ENCODE measurements at places on chromosomes 2 and 18. TPM values are rescaled to one million over a fixed set of nuclear protein-coding genes. Genes with fewer than 3 reads are reported as not detected.

Gene ST6GAL2
- polyA plus RNA-seq = not detected

Gene ABCG5
- not detected for polyA plus RNA-seq

Gene GREB1
- polyA plus RNA-seq = 2.4 TPM

Gene FAM210A
- polyA plus RNA-seq = 4.0 TPM

Gene WDR43
- polyA plus RNA-seq = 9.7 TPM

Gene CFAP65
- 0.10 TPM for polyA plus RNA-seq

Gene ITGB6
- polyA plus RNA-seq = 10.3 TPM

Gene GCKR
- 13.3 TPM for polyA plus RNA-seq

Gene POTEJ
- polyA plus RNA-seq = not detected

Gene SERPINB5
- 27.1 TPM for polyA plus RNA-seq

Gene FAM110C
- 3.4 TPM for polyA plus RNA-seq

- no peak for DNase-seq
Measured at GRCh38 chr2:120287183-120288015, 34.7 kb downstream of the RALB start.

- DNase-seq = no peak
Measured at GRCh38 chr2:69735686-69736085, 6.2 kb upstream of the ANXA4 start.

DNA sequence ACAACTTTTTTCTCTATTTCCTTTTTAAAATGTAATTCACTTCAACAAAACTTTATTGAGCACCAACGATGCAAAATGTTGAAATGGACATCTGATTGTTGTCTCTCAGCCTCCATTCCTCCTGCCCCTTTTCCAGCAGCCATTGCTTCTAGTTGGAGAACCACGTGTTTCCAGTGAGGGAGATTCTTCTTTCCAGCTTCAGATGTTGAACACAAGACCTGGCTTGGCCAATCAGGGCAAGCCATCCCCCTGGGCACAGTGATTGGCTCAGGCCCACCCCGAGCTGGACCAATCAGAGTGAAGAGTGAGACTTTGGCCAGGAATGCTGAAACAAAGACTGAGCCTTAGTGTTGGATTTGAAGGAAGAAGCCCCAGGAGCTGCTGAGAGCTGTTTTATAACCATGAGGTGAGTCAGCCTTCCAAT, 59.0 kb downstream of the E2F6 start:
- peak; percentile 68 for DNase-seq

- DNase-seq = no peak
Measured at GRCh38 chr2:26076001-26076587, 42.2 kb downstream of the RAB10 start.

GRCh38 chr2:10223471-10223870, 79.2 kb upstream of the HPCAL1 start:
- DNase-seq = no peak

DNA sequence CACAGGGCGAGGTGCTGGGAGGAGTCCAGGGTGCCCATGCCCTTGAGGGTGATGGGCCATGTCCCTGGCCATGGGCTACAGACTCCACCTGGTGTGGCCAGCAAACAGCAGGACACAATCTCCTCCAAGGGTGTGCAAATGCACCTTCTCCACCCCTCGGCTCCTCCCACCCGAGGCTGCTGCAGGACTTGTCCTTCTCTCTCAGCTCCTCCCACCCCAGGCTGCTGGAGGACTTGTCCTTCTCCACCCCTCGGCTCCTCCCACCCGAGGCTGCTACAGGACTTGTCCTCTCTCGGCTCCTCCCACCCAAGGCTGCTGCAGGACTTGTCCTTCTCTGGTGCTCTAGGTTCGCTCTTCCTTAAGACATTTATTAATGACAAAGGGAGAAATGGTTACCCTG, 57.3 kb upstream of the SNTG2 start:
- DNase-seq = peak; percentile 35

- peak; percentile 96 for DNase-seq
Measured at GRCh38 chr2:216690853-216691741, 4.3 kb downstream of the IGFBP5 start.

DNA sequence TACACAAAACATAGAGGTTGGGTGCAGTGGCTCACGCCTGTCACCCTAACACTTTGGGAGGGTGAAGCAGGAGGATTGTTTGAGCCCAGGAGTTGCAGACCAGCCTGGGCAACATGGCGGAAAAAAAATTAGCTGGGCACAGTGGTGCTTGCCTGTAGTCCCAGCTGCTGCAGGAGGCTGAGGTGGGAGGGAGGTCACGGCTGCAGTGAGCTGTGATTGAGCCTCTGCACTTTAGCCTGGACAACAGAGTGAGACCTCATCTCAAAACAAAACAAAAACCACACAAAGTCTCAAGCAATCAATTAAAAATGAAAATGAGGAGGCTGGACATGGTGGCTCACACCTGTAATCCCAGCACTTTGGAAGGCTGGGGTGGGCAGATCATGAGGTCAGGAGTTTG, 4.9 kb downstream of the NOP58 start:
- no peak for DNase-seq

DNA sequence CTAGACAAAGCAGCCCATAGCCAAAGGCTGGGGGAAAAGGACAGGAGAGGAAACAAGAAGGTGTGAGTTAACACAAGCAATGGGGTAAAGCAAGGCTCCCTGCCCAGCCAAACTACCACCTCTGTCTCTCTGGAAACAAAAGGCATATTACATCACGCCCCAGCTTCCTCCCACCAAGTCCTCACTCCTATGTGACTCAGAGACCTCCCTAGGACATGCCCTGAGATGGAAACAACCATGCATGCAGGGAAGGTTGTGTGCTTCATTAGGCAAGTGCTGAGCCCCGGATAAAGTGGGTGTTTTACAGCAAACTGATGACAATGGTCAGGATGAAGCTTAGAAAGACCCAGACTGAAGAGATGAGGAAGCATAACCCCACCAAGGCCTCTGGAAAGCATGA, 9.0 kb upstream of the ATRAID start:
- DNase-seq = no peak

DNA sequence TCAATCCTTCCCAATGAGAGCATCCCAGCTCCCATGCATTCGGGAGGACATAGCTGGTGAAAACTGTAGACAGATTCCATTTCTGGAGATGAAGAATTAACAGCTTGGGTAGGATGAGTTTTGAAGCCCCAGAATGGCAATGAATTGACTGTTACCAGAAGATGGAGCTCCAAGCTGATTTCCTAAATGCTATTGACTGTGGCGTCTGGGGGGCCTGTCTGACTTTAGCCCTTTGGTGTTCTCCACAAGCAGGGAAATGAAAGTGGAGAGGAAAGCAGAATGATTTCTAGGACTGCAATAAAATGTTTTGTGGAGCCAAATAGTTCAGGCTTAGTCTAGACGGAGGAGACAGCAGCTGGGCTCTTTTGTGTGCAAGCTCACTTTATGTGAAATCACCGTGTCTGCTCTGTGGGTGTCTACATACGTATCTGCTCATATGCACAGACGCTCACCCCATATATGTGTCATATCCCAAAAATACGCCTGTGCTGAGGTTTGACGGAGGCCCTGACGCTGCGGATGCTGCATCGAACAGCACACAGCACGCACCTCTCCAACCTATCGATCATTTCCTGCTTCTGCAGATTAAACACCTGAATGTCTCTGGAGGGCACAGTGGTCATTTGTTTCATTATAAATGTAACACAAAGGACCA, 166.4 kb upstream of the PXDN start:
- no peak for DNase-seq

DNA sequence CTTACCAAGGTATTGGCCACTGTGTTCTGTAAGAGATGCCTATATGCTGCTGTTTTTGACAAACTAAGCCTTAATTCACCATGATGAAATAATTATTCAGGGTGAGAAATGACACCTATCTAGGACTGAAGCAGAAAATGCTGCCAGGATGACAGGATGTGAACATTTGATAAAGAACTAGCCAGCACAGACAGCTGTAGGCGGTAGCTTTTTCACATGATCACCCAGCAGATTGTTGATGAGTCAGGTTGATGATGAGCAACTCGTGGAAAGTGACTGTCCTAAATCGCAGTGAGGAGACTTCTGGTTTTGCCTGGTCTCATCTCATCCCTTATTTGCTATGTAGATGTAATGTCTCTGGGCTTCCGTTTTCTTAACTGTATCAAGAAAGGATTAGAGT, 144.1 kb downstream of the PRPF40A start:
- no peak for DNase-seq

- DNase-seq = peak; percentile 98
Measured at GRCh38 chr2:110677530-110678456, at the start of gene BUB1. Gene BUB1 (minus strand): TSS chr2:110678063. CDS start chr2:110677995, 68 bp downstream.

GRCh38 chr2:242031481-242032019, 162.0 kb downstream of the RTP5 start:
- DNase-seq = peak; percentile 28

GRCh38 chr2:216130346-216130971, 21.3 kb downstream of the XRCC5 start:
- DNase-seq = no peak

DNA sequence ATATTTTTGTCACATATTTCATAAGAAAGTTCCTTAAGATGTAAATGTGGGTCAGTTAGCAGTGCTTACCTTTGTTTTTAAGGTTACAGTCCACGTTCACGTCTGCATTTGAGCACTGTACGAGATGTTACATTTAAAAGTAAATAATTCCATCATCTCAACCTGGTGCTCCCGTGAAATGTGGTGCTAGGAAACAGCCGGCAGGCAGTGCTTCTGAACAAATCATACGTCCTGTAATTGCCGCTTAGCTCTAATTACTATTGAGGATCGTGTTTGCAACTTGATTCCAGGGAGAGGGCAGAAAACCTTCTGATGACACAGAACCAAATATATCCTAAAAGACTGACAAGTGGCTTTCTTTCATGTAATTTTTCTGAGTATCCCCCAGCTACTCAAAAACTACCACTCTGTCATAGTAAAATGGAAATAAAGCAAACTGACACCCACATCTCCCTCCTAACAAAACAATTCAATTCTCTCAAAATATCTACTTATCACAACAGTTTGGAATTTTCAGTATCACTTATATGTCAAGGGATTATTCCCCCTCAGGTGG, 297.8 kb upstream of the SESTD1 start:
- peak; percentile 50 for DNase-seq

DNA sequence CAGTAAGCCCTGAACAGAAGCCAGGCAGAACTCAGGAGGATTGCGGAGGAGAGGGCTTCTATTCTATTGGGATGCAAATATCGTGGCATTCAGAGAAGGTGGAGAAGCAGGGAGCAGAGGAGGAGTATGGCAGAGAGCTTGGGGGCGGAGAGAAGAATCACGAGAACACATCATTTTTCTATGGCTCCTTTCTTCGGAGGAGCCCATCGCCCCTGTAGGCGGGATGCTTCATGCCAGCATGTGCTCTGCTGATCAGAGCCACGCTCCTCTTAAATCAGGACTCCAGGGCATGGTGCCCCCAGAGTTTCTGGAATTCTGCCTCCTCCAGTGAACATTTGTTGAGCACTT, 71.1 kb downstream of the CIB4 start:
- no peak for DNase-seq

- DNase-seq = no peak
Measured at GRCh38 chr2:129777146-129777545, 202.3 kb upstream of the RAB6C start.

GRCh38 chr18:55322178-55322735, 265.7 kb downstream of the TCF4 start:
- DNase-seq = peak; percentile 95

GRCh38 chr18:6509417-6509816, 94.7 kb upstream of the L3MBTL4 start:
- no peak for DNase-seq

DNA sequence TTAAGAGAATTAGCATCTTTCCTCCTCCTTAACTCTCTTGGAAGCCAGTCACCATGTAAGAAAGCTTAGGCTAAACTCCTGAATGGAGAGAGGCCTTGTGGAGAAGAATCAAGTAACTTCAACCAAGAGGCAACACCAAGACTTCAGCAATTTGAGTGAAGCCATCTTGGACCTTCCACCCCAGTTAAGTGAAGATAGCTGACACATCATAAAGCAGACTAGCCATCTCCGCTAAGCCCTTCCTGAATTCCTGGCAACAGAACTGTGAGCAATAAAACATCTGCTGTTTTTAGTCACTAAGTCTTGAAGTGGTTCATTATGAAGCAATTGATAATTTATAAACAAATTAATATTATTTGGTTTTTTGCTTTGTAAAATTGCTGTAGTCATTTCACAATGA, 1.5 kb upstream of the ZNF397 start:
- no peak for DNase-seq

DNA sequence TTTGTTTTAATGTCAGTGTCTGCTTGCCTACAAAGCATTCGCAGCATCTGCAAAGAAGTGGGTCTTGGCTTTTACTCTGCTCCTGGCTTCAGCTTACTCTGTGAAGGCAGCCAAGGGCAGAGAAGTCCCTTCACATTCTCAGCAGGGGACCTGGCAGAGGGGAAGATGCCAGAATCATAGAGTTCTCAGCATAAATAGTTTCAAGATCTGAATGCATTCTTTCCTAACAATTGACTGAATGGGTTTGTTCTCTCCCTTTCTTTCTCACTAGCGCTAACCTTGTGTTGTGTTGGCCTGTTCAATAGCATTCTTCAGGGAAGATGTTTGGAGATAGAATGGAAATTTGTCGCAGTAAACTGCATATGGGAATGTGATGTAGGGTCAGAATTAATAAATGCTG, 106.9 kb downstream of the FARSB start:
- DNase-seq = no peak

DNA sequence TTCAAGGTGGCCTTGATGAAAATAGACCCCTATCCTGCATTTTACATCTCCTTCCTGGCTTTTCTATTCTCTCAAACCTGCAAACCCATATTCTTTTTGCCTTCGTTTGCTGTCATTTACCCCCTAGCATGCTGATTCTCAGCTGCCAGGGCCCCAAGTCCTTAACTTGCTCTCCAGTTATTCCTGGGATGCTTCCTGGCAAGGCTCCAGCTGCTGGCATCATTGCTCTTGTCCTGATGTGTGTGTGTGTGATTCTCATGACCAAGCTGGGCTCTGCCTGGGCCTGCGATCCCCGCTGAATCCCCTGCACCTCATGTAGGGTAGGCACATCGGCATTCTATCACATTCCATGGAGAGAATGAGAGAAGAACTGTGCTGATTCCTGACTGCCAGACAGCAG, 11.9 kb downstream of the NPAS2 start:
- no peak for DNase-seq

- peak; percentile 10 for DNase-seq
Measured at GRCh38 chr18:42474577-42474976, 519.5 kb downstream of the PIK3C3 start.

GRCh38 chr2:239910851-239911640, 114.1 kb downstream of the NDUFA10 start:
- DNase-seq = peak; percentile 61
